Dermis microvascular lymphatic vessel endothelial cell (primary cell): ENCODE measurements at places on chromosomes 1 and 21. TPM values are rescaled to one million over a fixed set of nuclear protein-coding genes. Genes with fewer than 3 reads are reported as not detected.
A peak's percentile ranks its signal among the peaks of the same experiment; 100 is the strongest.

DNA sequence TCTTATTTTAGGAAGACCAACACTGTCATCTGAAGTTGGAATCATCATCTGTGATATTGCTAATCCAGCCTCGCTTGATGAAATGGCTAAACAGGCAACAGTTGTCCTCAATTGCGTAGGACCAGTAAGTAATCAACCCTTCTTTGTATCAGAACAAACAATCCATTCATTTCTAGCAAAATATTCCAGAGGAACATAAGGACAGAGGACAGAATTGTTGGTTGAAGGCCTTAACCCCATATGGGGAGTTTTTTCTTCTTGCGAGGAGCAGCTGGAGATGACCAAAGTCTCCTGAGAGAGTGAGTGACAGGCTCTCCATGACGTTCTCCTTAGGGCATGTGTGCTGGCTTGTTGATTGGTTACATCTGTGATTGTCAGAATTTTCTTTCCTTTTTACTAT is 2.7 kb downstream of the SCCPDH start:
- DNase-seq, result no peak

GRCh38 chr1:11592752-11593151 is 61.5 kb downstream of the FBXO2 start:
- no peak for DNase-seq

DNA sequence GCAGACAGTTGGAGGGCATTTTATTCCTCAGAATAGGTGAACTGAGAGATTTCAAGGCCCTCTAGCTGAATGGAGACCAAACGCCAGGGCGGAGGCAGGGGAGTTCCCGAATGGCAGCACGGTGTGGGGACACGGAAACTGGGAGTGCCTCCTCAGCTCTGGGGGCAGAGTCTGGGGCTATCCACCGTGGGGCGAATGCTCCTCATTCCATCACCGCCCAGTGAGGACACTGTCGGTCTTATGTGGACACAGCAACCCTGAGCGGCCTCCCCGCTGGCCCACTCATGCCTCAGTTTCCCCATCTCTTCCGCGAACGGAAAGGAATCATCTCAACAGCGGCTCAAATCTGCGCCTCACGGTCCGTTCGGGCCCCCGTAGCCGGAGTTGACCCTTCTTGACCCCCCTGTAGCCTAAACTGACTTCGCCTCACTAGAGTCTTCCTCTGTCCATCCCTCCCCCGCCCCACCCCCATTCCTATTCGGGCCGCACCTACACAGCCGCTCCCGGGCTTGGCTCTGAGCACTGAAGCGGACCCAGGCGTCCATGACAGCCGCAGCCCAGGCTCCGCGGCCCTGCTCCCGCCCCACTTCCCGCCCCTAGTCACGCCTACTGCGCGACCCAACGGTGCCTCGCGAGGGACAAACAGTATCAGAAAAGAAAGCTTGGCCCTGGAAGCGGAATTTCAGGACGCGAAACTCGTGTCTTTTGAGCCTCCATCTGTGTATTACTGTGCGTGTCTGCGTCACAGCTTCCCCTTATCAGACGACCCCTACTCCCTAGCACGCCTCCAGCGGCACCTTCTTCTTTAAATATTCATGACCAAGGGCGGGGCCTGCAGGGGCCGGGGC is at the start of gene PEX11B:
TSS of gene PEX11B (minus strand) at position 574 of the 848 bp plus-strand sequence. CDS start at position 545, 29 bp downstream.
- peak; percentile 97 for DNase-seq

DNA sequence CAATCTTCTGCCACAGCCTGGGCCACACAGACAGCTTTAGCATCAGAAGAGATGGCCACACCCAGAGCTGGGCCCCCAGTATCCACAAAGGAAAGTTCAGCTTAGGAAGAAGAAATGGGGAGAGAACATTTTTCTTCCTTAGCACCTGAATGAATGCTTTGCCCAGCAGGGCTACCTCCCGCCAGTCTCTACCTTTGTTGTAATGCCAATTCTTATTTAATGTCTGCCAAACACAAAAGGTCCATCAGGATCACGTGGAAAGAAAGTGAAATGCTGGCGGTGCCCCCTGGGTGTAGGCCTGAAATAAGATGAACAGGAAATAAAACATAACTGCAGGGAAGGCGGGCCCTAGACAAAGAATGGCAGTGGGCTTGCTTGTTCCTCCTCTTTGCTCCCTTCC is 125.6 kb downstream of the CACNA1E start:
- DNase-seq, result no peak

GRCh38 chr1:108082001-108082400 is 117.0 kb upstream of the VAV3 start:
- peak; percentile 37 for DNase-seq

OR2T5 gene
- total RNA-seq, result not detected in 2 replicates

GRCh38 chr1:213136190-213136917 is 85.3 kb downstream of the RPS6KC1 start:
- no peak for DNase-seq

DNA sequence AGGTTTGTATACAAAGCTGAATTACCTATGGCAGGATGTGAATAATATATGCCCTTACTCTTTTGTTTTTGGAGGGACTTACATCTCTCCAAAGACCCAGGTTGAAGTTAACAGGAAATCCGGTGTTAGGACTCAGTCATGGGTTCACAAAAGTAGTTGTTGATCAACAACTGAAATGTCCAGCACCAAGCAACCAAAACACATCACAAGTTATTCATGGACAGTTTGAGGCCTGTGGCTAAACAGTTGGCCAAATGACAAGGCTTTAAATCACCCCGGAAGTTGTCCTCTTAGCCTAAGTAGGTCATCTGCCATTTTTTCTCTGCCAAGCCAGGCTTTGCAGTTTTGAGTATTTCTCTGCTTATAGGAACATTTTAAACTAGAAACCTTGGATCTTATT is 89.9 kb downstream of the CD247 start:
- DNase-seq, result peak; percentile 54

AIM2 gene
- total RNA-seq, result not detected in 2 replicates
